GM19239 (cell line): ENCODE measurements at places on chromosomes 11 and 22.

DNA sequence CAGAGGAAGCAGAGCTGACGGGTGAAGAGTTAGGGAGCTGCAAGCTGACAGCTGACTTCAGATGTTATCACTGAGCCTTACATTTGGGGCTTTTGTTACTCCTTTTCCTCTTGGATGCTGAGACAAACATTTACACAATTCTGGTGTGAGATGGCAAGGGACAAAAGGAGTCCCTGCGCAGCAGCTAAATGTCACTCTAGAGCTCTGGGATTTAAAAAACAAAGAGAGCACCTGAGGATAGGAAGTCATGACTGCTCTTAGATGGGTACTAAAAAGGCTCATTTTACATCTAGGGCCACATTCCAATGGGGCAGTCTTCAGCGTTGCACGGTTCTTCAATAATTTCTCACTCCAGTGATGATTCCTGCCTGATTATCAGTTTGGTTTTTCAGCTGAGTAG lies 204.5 kb downstream of the RAB38 start:
- no peak for DNase-seq

DNA sequence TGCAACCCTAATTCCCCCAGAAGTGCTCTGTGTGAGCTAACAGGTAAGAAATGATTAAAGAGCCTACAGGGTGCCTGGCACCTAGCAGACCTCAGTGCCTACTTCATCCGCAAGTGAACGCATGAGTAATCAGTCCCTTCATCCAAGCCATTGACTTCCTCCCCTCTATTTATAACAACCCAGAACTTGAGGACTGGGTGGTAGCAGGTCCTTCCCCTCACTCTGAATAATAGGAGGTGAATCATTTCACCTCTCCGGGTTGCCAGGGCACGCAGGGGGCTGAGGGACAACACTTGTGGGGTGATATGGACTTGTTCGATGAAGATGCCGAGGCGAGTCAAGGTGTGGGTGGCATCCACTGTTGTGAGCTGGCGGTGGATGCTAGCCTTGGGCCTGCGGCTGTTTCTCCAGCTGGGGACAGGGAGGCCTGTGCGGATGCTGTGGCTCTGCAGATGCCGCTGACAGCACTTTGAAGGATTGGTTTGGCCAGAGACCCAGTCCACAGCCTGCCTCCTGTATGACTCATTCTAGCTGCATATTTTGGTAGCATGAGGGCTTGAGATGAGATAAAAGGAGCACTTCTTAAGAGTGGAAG lies 11.7 kb upstream of the SORL1-AS1 start:
- no peak for DNase-seq

DNA sequence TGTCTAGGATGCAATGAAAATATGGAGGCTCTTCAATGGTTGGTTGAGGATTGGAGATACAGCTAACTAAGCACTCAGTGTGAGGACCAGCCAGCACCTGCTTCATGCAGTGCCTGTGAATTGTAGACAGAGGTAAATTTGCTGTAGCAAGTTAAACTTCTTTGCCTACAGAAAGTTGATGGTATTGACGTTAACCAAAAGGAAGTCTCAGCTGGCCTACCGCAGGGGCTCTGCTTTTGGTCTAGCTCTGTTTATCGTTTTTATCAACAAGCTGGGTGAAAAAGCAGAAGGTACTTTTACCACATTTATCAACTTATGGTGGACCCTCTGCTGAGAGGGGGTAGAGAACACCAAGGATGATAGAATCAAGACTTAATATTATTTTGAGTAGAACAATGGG lies 51.6 kb downstream of the GRAMD1B start:
- DNase-seq: no peak

DNA sequence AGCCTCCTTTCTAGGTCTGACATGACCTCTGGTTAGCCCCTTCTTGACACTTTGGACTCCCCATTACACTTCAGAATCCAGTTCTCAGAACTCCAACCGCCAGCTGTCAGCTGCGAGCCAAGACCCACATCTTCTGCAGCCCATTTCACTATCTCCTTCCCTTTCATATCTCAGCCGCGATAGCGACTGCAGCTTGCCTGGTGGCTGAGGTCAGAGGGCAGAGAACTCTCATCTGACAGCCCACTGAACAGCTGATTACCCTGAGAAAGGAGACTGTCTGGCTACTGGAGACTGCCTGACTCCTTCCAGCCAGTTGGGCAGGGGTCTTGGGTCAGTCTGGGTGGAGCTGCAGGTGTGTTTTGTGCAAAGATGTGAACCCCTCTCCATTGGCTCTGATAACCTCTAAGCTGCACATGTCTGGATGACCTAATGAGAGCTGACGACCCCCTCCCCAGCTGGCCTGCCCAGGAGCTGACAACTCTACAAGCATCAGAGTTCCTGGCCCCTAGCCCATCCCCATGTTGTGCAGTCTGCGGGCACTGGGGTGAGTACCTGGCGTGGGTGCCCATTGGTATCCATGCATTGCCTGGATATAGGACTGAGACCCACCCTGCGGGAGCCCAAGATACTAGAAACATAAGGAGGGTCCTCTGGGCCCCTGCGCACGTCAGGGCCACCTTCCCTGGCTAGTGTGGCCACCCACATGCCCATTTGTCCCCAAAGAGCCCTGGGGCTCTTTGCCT lies 1.1 kb downstream of the CHRM1 start:
- no peak for DNase-seq

- no peak for DNase-seq
These were observed 27.4 kb downstream of the RPL3 start for GRCh38 chr22:39292031-39292462.

DNA sequence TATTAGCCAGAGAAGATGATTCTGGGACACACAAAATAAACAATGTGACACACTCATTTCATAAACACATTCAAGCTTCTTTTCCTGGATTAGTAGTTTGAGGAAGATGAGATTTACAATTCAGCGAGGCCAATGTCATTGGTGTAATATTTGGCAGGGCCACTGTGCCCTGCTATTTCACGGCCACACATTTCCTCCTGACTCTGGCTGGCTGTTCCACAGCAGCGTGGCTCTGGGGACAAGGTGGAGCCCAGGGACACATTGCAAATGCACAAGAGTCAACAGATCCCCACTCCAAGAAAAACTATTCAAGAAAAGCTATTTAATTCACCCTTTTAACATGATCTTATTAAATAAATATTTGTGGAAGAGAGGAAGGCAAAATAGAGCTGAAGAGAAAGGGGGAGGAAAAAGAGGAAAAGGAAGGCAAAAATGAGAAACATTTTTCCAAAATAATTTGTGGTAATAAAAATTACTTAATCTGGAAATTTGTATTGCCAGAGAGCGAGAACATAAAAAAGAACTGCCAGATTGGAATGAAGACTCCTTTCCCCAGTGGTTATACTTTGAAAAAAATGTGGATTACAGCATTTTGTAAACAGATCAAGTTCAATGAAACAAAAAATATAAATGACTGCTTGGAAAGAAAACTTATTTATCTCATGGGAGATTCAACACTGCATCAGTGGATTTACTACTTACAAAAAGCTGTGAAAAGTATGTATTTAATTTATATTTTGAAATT lies 27.1 kb downstream of the NXPE2 start:
- no peak for DNase-seq

- DNase-seq: no peak
These were observed 206.3 kb upstream of the BLID start for GRCh38 chr11:122322329-122322728.

DNA sequence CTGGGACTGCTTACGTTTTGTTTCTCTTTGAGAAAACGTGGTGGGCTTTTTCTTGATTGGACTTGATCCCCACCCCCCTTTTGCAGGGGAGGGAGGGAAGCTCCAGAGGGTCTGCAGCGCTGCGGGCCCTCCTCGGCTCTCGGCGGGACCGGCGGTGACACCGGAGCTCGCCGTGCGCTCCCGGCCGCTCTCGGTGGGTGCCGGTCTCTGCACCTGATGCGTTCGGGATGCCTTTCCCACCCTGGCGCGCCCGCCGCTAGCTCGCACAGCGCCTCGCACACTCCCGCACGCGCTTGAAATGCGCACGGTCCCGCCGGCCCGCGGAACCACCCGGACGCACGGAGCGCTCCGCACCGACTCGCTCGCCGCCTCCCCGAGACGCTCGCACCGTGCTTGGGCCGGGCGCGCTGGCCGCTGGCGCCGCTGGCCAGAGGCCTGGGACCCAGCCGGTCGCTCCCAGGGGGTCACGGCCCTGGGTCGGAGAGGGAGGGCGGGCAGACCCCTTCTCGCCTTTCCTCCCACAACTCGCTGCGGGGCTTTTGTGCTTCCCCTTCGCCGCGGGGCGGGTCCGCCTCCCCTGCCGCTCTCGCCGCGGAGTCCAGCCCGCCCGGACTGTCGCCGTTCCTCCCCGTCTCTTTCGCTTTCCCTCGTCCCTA lies 1.0 kb downstream of the ZBTB16 start:
- DNase-seq: no peak

- no peak for DNase-seq
These were observed 23.0 kb upstream of the ZC3H12C start for GRCh38 chr11:110070176-110070575.

DNA sequence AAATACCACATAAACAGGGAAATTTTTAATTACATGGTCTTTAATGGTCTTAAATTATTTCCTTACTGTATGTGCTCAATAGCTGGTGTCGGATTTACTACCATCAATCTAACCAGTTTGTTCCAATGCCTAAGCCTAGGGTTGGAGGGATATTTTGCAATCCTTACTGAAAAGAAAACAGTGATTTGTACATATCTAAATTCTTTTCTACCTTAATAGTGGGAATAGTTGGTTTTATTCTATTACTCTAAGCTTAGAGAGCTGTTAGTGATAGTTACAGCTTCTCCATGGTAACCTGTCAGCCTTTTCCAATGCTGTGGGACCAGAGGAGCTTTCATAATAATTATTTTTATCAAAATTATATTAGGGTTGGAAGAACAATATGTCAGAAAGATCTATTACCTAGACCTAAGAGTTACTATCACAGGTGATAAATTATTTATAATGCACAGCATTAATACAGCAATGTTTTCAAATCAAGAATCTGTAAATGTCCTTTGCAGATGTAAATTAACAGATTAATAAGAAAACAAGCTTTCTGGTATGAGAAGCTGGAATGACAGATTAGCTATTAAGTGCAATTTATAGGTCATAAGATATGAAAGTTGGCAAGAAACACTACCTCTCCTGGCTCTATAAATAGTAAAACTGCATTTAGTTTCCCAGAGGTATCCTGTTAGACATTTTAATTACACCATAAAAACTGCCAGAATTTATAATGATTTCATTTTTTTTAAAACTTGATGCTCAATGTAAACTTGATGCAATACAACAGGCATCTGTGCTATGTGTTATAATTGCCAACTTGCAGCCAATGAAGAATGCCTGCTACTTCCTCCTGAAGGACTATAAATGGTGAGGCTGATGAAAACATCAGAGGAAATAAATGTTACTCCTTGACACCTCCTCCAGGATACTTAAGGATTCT lies 262.0 kb upstream of the PITPNB start:
- DNase-seq: no peak

- DNase-seq: no peak
These were observed 163.7 kb downstream of the LARGE1 start for GRCh38 chr22:33756508-33756949.

DNA sequence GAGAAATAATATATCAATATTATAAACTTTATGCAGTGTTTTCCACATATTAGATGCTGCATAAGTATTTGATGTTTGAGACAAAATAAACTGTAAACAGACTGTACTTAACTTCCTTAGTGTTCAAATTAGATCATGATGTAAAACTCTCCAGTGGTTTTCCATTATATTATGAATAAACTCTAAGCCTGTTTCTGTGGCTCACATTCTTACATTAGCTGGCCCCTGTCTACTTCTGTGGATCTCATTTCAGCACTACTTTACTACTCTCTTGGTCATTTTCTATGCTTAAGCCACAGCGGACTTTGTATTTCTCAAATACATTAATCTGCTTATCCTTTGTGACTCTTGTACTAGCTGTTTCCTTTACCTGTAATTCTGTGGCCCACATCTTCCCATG lies 55.6 kb downstream of the ARHGEF12 start:
- DNase-seq: no peak

- DNase-seq: no peak
These were observed 33.1 kb downstream of the LRFN4 start for GRCh38 chr11:66889960-66890359.

DNA sequence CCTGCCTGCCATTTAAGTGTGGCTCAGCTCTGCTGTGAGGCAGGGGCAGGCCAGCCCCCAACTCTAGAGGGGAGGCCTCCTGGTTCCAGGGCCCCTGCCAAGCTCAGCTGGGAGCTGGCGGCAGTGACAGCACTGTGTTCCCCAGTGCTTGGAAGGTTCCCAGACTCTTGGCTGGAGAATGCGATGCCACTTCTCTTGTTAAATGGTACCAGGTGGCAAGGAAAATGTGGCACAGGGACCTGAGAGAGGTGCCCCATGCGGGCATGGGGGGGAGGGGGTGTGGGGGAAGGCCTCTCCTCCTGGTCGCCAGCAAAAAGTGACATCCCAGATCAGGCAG lies 8.4 kb upstream of the TNFRSF13C start:
- no peak for DNase-seq

GRCh38 chr22:41668971-41669911 lies 19.4 kb downstream of the SNU13 start:
- no peak for DNase-seq

GRCh38 chr11:29293825-29294224 lies 723.0 kb downstream of the KCNA4 start:
- DNase-seq: no peak
